ENCODE measurements at places on chromosomes 1 and 21.

DNA sequence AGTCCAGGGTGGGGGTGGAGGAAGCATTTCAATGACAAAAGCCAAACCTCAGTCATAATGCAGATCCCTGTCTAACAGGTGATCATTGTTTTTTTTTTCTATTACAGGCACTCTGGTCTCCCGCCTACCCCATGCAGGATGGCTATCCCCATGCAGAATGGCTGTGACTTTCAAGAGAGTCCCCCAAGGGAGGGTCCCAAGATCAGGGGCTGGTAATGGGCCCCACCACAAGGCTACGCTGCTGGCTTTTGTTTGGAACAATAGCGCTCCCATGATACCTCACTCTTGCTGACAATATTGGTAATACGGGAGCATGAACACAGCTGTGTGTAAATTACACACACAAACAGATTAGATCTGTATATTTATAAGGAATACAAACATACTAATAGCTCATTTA lies 119.4 kb downstream of the SLC45A1 start:
- no peak overlapping the region for H3K4me3 ChIP-seq
- peaks cover 4% of the 10 kb centered on the region for H3K36me3 ChIP-seq
- DNase-seq, result no peak
- peaks cover 62% of the 10 kb centered on the region for H3K4me1 ChIP-seq

DNA sequence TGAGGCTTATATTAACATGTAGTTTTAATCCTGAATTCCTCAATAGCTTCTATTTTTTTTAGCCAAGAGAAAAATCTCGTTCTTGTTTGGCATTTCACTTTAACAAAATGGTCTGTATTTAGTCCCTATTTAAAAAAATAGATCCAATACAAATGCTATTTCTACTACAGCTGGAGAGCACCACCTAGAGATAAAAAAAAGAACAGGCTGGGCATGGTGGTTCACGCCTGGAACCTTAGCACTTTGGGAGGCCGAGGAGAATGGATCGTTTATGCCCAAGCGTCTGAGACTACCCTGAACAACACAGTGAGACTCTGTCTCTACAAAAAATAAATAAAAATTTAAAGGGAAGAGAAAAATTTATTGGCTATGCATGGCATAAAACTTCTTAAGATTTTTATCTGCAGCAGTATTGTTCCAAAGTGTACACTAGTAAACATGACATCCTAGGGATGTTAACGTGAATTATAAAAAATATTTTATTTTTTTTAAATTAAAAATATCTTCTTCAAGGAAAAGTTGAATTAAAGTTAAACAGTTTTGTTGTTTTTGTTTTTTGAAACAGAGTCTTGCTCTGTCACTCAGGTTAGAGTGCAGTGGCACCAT lies 4.4 kb downstream of the ST7L start:
- no peaks in the 10 kb centered on the region for H3K27me3 ChIP-seq
- peaks cover 13% of the 10 kb centered on the region for H3K4me1 ChIP-seq
- H3K4me3 ChIP-seq, result no peak overlapping the region
- no peak for DNase-seq

DNA sequence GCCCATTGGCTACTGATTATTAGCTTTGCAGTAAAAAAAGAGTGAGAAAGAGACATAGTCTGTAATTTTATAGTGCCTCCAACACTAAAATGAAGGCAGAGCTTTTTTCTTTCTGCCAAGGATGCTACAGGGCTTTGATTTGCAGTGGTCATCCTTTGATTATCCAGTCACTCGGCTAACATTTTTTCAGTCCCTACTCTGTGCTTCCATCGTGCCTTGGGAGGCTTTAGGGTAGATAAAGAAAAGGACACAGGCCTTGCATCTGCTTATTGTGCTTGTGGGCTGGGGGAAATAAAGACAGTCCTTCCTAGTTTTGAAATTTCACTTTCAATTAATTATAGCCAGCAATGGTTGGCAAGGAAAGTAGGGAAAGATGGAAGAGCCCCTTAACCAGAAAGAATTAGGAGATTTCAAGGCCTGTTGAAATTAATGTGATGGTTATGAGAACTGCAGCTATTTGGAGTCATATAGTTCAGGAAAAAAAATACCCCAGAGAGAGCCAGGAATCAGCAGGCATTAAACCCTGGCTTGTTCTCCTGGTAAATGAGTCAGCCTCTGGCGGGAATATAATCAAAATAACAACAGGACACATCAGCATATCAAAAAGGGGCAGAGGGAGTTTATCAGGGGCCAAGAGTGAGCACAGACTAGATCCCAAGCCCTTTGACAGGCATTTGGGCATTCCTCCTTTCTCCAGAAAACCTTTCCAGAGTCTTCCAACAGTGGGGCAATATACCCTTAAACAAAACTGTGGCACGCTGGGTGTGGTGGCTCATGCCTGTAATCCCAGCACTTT lies 27.4 kb downstream of the CACHD1 start:
- no peaks in the 10 kb centered on the region for H3K36me3 ChIP-seq
- no peaks in the 10 kb centered on the region for H3K4me1 ChIP-seq
- no peak overlapping the region for H3K4me3 ChIP-seq
- no peak overlapping the region for H3K27ac ChIP-seq
- no peak for DNase-seq

GRCh38 chr1:231414260-231415016 lies 7.6 kb downstream of the EGLN1 start:
- peaks cover 58% of the 10 kb centered on the region for H3K4me1 ChIP-seq
- H3K36me3 ChIP-seq, result peaks cover 31% of the 10 kb centered on the region
- DNase-seq, result no peak
- no peak overlapping the region for H3K27ac ChIP-seq
- H3K4me3 ChIP-seq, result no peak overlapping the region

DNA sequence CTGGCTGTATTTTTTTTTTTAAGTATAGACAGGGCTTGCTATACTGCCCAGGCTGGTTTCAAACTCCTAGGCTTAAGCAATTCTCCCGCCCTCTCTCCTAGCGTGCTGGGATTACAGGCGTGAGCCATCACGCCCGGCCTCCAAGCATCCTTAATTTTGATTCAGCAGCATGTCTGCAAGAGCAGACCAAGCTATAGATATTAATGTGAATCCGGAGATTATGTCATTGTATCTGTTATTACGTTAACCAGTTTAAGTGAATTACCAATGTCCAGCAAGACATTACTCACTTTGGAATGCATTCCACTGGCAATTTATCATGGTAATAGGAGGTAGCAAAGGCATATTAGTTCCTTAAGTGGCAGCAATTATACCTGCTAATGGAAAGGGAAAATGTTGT lies 179.7 kb downstream of the CHRM3 start:
- no peak for DNase-seq
- no peak overlapping the region for H3K27ac ChIP-seq
- no peak overlapping the region for H3K4me3 ChIP-seq
- no peaks in the 10 kb centered on the region for H3K27me3 ChIP-seq
- no peaks in the 10 kb centered on the region for H3K4me1 ChIP-seq
- no peaks in the 10 kb centered on the region for H3K36me3 ChIP-seq

DNA sequence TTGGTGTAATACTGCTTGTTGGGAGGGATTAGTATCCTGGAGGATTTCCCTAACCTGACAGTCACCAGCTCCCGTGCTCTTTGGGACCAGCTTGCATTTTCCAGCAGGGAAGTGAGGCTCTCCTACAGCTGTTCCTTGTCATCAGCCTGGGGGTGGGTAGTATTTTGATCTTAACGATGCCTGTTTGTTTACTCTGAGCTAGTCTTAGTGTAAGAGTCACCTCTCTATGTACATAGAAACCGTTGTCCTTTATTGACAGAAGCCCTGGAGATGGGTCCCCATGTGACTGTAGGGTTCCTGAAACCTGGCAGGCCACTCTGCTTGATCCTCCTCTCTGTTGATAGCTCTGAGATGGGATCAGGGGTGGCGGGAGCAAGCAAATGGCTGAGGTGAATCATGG lies 58.0 kb downstream of the ACP6 start:
- no peak for DNase-seq
- peaks cover 53% of the 10 kb centered on the region for H3K36me3 ChIP-seq
- no peak overlapping the region for H3K4me3 ChIP-seq
- H3K27me3 ChIP-seq, result no peaks in the 10 kb centered on the region

GRCh38 chr1:171984262-171984661 lies 143.0 kb downstream of the DNM3 start:
- no peak overlapping the region for H3K27ac ChIP-seq
- no peak for DNase-seq
- no peak overlapping the region for H3K4me3 ChIP-seq
- H3K4me1 ChIP-seq, result no peaks in the 10 kb centered on the region
